ENCODE measurements at places on chromosomes 3 and 15.

DNA sequence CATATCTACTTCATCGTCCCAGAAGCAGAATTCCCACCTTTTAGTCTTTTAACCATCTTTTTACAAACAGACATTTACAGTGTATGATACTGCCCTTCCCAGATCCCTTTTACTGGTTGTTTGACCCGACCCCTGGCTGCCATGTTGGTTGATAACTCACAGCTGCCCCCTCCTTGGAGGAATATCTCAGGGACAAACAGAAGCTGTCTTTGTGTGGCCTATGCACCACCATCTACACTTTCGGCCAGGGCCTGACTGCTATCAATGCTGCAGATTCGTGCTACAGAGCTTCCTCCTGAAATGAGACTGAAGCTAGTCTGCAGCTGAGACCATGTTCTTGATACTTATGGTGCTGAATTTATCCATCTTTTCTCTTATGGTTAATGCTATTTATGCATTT, 6.6 kb upstream of the POLQ start:
- DNase-seq = no peak

GRCh38 chr15:65529762-65530317, 423 bp upstream of the HACD3 start:
- DNase-seq = no peak

DNA sequence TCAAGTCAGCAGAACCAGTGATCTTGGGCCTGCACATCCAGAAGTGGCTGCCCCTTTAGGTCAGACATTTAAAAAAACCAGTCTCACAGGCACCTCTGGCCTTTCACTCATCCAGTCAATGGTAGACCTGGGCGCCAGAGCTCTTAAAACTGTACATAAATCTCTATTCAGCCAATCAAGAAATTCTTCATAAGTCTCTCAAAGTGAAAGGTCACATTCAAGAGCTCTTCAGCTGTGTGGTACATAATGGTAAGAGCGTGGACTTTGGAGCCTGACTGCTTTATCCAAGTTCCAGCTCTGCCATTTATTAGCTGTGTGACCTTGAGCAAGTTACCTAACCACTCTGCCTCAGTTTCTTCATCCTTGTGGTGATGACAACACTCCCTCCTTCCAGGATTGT, 22.3 kb upstream of the MORF4L1 start:
- DNase-seq = no peak

GRCh38 chr3:43559961-43560360, 61.9 kb downstream of the ANO10 start:
- DNase-seq = no peak

Measured in AML-193 (cell line).